ENCODE measurements at places on chromosomes 3 and 15.

- DNase-seq = peak; percentile 30
These were observed 13.4 kb upstream of the LEKR1 start for GRCh38 chr3:156812521-156813335.

- DNase-seq = no peak
These were observed 11.8 kb upstream of the MEIS2 start for GRCh38 chr15:37112171-37112570.

DNA sequence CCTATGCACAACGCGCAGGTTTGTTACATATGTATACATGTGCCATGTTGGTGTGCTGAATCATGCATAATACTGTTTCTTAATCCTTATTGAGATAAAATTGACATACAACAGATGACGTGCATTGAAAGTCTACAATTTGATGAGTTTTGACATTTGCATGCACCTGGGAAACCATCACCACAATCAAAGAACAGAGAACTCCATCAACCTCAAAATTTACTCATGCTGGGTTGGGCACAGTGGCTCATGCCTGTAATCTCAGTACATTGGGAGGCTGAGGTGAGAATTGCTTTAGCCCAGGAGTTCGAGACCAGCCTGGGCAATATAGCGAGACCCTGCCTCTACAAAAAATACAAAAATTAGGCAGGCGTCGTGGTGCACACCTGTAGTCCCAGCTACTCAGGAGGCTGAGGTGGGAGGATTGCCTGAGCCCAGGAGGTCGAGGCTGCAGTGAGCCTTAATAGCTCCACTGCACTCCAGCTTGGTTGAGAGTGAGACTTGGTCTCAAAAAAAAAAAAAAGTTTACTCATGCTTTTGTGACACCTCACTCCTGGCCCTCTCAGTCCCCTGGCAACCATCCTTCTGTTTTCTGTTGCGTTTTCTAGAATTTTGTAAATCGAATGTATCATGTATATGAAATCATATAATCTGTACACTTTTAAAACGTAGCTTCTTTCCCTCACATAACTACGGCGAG is 56.6 kb downstream of the BHLHE40 start:
- DNase-seq = no peak

DNA sequence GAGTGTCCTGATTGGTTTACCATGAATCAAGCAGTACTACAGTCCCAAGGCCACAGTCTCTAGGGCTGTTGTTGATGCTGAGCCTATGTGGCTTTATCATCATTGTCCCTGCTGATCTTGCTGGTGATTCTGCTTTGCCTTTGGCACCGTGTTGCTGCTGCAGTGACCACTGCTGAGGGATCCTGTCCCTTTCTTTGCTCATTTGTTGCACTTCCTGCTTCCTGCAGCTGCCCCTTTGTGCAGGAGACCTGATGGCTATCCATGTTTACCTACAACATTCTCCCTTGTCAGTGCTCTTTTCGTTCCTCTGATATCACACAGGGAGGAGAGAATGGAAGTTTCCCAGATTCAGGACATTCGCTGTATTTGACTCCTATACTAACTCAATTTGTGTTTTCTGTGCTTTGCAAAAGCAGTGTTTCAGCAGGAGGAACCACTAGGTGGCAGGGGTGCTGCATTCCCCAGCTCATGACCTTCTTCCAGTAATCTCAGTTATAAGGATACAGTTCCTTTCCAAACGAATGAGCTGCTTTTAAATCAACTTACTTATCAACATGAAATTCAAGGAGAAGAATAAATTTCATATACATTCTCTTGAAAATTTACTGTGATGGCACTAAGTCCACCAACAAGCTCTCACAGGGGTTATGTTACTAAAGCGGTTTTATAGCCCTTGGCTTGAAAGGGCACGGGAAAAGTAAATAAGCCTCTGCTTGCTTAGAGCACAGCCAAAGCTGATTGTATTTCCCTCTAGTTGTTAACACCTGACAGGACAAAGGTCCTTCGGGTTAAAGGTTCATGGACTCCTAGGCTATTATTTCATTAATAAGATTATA is 9.7 kb upstream of the THUMPD3 start:
- peak; percentile 87 for DNase-seq

GRCh38 chr3:175355801-175356335 is 496.7 kb downstream of the NAALADL2 start:
- no peak for DNase-seq

DNA sequence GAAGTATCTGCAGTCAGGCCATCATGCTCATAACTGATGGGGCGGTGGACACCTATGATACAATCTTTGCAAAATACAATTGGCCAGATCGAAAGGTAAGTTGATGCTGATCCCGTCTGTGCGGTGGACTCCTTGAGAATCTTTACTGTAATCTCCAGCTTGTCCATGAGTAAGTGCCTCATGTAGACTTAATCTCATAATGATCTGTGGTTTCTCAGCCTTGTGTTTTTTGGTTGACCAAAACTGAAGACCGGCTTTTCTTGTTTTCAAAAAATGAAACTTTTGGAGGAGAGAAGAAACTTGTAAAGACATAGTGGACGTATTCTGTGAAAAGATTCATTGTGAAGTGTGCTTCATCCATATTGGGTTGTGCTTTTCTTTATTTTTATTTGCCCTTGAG is 285.7 kb downstream of the LRTM1 start:
- DNase-seq = no peak

- peak; percentile 3 for DNase-seq
These were observed 185.7 kb upstream of the CTDSPL start for GRCh38 chr3:37675833-37676596.

DNA sequence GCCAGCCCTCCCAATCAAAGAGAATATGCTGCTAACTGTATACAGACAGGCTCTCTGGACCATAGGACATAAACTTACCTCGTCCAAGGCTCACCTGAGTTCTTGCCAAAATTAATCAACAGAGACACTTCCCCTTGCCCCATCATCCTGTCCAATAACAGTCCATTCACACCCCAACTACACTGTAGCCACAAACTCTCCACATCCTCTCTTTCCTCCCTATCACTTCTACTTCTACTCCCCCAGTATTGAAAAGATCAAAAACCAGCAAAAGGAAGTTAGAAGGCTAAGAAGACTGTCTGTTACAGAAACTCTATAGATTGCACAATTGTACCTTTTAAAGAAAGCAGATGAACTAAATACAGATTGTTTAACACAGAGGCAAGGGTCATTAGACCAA is 133.5 kb upstream of the STT3B start:
- no peak for DNase-seq

GRCh38 chr3:11350374-11350773 is 78.2 kb downstream of the ATG7 start:
- peak; percentile 19 for DNase-seq

DNA sequence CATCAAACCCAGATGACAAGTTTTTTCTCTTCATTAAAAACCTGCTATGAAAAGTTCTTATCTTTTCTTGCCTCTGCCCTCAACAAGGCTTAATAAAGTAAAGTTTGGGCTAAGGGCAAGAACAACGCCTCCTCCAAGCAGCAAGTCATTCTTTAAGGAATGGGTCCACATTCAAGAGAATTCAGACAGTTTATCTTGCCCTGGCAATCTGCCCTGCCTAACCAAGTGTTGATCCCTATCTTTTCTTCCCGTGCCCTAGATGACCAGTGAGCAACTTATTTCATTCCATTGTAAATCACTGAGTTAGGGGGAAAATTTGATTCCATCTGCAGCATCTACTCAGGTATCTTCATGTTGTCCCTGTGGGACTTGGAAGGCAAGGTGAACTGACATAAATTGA is 370.3 kb upstream of the DPPA4 start:
- DNase-seq = no peak

GRCh38 chr3:5072100-5072816 is 49.8 kb upstream of the ARL8B start:
- no peak for DNase-seq

- DNase-seq = no peak
These were observed 2.4 kb upstream of the POPDC2 start for GRCh38 chr3:119662604-119663373.

DNA sequence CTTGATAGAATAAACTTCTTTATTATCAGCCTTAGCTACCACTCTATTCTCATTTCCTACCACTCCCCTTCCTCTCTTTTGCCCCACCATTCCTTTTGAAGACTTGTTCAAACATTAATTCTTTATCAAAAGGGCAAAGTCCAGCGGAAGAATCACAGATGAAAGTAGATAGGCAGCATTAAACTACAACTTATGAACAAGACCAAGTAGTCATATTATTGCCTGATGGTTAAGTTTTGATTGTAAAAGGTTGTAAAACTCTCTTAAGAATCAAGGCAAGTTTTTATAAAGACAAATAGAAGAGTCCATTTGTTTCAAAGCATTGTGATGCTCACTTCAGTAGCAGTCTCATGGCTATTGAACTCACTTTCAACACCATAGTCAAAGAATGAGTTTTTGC is 22.4 kb upstream of the TGFBR2 start:
- no peak for DNase-seq

DNA sequence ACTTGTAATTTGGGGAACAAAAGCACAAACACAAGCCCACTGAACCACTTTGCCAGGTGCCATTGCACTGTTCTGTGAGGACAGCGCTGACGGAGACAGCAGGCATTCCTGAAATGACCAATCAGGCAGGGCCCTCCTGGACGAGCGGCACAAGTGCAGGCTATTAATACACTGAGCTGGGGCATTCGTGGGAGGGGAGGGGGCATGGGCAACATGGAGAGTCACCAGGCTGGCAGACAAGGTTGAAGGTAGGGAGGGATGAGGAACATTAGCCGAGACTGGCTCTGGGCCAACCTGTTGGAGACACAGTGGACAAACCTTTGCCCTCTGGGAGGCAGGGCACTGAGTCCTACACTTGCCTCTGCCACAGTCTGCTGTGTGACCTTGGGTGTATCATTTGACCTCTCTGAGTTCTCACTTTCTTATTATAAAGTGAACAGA is 45.6 kb downstream of the NOX5 start:
- no peak for DNase-seq

- no peak for DNase-seq
These were observed 227.6 kb downstream of the ZPLD1 start for GRCh38 chr3:102662498-102662772.

GRCh38 chr3:52193065-52193464 is 4.9 kb upstream of the ALAS1 start:
- DNase-seq = peak; percentile 33

- no peak for DNase-seq
These were observed 7.1 kb upstream of the P3H2 start for GRCh38 chr3:190127797-190128196.

DNA sequence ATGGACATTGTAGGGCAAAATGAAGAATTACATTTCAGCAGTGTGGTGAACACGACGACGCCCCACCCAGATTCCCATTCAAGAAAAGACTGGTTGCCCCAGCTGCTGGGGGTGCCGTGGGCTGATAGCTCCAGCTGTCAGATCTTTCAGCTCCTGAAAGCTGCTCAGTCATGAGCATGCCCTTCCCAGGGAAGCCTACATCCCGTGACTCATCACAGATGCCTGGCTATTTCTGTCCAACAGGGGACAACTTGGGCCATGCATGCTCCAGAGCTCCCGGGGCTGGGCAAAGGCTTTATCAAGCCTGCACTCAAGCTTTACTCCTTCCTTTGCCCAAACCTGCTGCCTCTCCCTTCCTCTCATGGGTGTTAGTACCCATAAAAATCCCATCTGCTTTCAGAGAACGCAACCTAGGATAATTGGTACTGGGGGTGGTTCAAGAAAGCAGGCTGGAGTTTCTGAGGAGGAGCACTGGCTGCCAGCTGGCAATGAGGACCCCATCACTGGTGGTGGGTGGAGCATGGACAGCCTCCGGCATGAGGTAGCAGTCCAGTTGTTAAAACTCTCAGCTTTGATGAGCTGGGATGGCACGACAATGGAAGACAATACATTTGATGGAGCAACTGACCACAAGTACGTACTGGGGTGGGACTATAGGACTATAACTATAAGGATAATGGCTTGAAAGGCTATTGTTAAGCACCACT is 16.4 kb upstream of the ST8SIA2 start:
- DNase-seq = no peak

- DNase-seq = no peak
These were observed 2.2 kb downstream of the TYRO3 start for GRCh38 chr15:41561104-41561776.

- peak; percentile 13 for DNase-seq
These were observed 77.0 kb upstream of the PRR23C start for GRCh38 chr3:139121513-139122220.

- DNase-seq = no peak
These were observed 172.4 kb downstream of the OXSM start for GRCh38 chr3:25962255-25962654.

All from adipocyte (in vitro differentiated cells).